Left ventricle myocardium inferior (tissue), 1 donor: ENCODE measurements at places on chromosomes 2 and 18.

GRCh38 chr2:95578539-95578938 is 13.3 kb upstream of the TRIM43 start:
- DNase-seq, result no peak

GRCh38 chr2:96188821-96189526 is 19.7 kb downstream of the STARD7 start:
- DNase-seq, result no peak

GRCh38 chr18:9758624-9759075 is 50.5 kb downstream of the RAB31 start:
- no peak for DNase-seq

DNA sequence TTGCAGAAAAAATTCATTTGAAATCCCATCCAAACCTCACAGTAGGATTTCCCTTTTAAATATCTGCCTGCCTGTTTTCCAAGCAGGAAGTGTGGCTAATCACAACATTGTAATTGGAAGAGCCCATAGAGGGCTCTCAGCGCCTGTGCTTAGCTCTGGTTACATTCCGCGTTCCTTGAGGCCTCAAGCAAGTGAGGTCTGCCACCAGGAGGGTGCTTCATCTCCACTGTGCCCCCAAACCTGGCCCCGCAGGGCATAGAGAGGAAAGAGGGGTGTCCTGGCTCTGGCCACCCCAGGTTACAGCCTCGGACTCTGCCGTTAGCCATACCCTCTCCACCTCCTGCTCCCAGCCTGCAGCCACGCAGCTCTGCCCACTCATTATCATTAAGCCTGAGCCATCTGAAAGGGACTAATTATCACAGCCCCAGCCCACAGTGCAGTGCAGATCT is 214.8 kb downstream of the SP3 start:
- no peak for DNase-seq

GRCh38 chr2:138514173-138514572 is 12.6 kb downstream of the SPOPL start:
- DNase-seq, result no peak

GRCh38 chr2:100818003-100818605 is 1.8 kb upstream of the NPAS2 start:
- no peak for DNase-seq

GRCh38 chr18:38047820-38048219 is 482.2 kb upstream of the CELF4 start:
- no peak for DNase-seq

GRCh38 chr2:174024524-174025270 is 59.5 kb upstream of the SP3 start:
- peak; percentile 91 for DNase-seq

DNA sequence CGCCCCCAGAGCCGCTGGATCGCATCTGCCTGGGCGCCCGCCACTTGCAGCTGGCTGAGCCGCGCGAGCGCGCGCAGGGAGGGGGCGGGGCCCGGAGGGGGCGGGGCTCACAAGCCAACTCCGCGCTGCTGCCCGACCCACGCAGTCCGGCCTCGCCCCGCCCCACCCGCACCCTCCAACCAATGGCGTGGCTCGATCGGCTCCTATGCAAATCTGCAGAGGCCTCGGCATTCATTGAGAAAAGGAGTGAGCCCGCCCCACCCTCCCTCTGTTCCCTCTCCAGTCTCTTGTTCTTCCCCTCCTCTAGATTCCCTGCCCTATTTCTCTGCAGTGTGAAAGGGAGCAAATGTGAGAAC is at the start of gene ALK:
TSS of gene ALK (minus strand) at position 27 of the 356 bp plus-strand sequence. CDS start 927 bp downstream, outside the sequence.
- peak; percentile 89 for DNase-seq

- no peak for DNase-seq
Observed at GRCh38 chr18:75612456-75612855, 185.0 kb upstream of the SMIM21 start.

GRCh38 chr2:166335284-166335683 is 40.5 kb downstream of the SCN9A start:
- DNase-seq, result no peak

DNA sequence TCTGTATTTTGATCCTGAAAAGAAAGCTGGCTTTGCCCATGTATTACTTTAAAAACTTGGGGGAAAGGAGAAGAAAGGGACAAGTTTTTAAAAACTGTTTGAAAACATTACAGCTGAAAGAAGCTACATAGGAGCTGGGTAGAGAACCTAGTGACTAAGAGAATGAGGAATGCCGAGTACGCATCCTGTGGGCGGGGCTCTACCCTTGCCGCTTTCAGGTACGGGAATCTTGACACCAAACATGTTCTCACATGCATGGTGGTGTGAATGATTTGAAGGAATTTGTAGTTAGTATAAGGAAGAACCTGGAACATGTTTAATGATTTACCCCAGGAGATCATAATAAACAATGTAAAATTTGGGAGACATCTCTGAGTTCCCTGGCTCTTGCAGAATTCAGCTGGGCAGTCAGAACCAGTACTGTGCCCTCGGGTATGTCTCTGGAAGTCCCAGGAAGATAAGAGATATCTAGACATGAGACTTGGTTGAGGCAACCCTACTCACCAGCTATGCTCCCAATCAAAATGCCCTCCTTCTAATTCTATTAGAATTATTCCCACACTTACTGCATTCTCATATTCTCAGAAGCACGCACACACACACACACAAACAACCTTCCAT is 16.5 kb upstream of the TGFA start:
- DNase-seq, result no peak

DNA sequence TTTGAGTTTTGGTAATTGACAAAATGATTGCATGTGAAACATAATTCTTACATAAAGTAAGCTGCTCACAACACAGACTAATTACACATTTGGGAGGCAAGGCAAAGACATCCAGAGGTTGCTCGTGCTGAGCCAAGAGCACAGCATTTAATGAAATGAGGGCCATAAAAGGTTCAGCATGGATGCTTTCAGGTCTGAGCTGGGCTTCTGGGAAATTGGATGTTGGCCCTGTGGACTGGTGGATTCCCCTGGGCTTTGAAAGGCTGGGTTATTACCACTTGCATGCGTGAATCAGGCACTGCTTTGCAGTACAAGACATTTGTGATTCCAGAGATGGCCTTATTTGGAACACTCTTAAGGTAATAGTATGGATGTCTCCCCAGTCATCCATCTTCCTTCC is 533.5 kb upstream of the NRP2 start:
- no peak for DNase-seq

GRCh38 chr2:205438241-205438640 is 244.1 kb upstream of the NRP2 start:
- no peak for DNase-seq

DNA sequence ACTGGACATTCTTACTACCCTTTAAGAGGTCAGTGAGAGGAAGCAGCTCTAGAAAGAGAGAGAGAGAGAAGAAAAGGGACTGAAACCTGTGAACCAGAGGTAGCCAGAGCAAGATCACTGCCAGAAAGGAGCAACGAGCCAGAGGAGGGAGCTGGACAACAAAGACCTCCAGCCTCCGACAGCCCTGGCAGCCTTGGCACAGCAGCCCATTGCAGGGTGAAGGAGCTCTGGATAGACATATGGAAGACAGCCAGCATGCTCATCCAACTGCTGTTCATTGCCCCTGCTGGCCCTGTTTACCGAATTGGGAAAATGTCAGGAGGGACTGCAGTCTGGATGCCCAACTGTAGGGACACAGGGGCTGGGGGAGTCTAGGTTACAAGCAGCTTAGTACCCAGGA is 228.4 kb upstream of the SLC35G4 start:
- no peak for DNase-seq

- no peak for DNase-seq
Observed at GRCh38 chr2:222270396-222270795, 28.4 kb downstream of the PAX3 start.

GRCh38 chr18:5285326-5285725 is 10.2 kb downstream of the ZBTB14 start:
- DNase-seq, result no peak

GRCh38 chr2:190891889-190892288 is 11.3 kb downstream of the GLS start:
- DNase-seq, result no peak

DNA sequence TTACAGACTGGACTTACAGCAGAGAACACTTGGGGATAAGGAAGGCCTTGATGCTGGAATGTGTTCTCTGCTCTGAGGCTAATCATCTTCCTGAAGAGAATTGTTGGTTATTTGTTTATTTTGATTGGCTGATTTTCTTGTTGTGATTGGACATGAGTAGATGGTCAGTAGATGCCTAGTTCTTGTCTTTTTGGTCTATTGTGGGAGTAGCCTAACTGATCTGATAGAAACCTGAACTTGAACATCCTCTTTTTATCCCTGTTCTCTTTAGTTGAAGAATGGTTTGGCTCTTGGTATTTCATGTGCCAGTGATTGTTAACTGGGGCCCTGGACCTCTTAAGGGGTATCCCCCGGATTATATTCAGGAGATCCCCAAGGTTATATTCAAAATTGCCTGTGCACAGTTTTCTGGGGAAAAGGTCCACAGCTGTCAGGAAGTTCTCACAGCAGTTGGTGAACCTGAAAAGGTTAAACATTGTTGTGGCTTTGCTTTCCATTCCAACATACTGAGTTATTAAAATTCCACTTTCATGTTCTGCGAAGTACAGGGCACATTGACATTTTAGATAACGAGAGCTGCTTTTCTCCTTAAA is 13.6 kb downstream of the TWSG1 start:
- no peak for DNase-seq

DNA sequence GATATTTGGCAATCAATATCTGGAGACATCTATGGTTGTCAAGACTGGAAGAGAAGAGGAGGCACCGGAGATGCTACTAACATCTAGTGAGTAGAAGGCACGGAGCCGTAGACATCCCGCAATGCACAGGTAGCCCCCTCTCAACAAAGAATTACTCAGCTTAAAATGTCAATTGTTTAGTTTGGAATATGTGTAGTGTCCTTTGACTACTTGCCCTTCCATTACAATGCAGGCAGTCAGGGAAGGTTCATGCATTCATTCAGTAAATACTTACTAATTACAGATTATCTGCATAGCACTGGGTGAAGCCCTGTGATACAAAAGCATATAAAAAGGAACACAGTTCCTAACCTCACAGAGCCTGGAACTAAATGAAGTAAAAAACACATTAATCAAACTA is 294.0 kb downstream of the RIT2 start:
- DNase-seq, result no peak

DNA sequence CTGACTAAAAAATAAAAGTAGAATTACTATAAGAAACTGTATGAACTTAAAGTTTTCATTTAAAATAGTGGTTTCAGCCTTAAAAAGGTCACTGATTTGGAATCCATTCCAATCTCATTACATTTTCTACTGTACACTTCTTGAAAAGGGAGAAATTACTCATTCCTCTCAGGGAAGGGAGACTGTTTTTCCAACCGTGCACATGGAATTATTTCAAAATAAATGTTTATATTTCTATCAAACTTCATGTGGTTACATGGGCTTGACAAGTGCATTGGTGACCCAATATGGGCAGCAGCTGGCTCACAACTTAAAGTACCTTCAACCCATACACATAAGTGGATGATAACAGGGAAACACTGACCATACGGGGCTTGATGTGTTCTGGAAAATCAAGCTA is 324.5 kb upstream of the THUMPD2 start:
- no peak for DNase-seq

DNA sequence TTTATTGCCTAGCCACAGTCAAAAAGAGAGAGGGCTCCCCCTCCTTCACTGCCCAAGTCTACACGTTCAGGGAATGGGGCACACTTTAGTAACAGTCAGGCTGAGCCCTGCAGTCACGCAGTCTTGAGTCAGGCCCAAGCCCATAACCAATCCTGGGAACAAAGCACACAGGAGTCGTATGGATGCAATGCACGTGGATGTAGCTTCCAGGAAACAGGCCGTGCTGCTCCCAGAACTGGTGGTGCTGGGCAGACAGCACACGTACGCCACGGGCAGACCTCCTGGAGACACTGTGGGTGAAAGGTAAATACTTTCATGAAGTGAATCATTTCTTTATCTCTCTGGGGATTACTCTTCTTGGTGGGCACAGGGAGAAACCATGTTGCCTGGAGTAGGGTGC is 30.0 kb upstream of the MBP start:
- DNase-seq, result no peak

GRCh38 chr2:127615511-127616166 is 30.3 kb upstream of the GPR17 start:
- no peak for DNase-seq

DNA sequence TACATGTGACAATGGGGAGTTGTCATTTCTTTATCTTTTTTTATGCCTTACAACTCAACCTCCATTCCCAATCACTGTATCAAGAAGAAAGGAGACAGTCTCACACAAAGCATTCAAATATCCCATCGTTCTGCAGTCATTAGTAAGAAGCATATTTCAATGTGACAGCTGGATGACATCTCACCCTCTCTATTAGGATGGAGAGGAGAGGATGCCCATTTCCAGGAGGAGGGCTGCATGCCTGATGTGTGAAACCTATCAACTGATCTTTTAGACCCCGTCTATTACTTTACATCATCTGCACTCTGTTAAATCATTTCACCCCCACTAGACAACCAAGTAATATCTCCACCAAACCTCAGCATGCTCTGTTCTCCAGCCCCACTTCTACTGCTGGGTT is 292.7 kb upstream of the CHAC2 start:
- no peak for DNase-seq

DNA sequence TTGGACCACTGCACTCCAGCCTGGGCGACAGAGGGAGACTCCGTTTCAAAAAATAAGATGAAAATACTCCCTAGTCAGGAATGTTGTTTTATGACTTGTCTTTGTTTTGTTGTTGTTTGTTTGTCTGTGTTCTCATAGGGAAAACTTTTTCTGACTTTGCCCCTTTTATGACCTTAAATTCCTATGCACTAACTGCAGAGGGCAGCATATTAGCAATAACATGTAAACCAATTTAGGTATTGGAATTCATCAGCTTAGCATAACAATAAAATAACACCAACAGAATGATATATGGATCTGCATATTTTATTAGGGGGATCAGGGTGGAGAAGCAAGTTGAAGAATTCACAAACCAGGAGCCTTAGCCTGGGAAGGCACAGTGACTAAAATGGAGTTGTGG is 631.5 kb downstream of the SUCLG1 start:
- no peak for DNase-seq

DNA sequence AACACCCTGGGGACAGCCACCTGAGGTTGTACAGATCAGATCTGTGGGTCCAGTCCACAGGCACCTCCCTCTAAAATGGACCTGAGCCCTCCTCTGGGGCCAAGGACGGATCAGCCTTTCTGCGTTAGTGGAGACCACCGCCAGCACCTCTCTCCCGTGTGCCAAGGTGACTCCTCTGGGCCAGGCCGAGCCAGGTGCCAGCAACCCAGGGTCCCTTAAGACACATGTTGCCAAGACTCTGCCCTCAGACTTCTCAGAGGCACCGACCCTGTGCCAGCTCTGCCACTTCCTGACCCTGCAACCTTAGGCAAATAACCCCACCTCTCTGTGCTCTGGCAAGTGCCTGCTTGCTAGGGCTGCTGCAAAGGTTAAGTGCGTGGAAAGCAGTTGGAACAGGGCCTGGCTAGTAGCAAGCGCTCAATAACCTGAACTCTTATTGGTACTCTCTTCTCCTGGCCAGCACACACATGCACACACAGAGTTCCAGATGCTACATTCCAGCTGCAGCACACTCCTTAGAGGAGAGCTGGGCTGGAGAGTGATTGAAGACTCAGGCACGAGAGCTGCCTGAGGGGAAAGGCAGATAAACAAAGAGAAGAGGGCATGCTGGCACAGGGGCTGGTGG is 105.6 kb downstream of the TNS1 start:
- no peak for DNase-seq
